Fibroblast of skin of right biceps (primary cell): ENCODE measurements at places on chromosomes 12 and 14.

GRCh38 chr14:80428171-80428570 is 216.9 kb upstream of the DIO2 start:
- peak; percentile 60 for DNase-seq

DNA sequence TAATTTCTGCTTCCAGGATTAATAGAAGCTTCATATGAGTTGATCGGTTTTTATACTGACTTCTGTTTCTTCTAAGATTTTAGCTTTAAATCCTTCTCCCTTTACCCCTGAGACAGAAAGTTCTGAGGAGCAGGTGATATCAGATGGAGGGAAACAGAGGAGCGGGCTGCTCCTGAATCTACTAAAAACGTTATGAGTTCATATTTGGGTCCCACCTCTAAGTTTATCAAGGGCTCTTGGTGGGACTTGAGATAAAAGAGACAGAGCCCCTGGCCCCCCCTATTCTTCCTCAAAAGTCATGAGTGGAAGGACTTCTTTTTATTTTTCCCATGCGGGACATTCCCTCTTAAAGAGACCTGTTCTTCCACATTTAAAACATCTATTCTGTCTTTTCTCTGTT is 23.8 kb downstream of the CLEC2A start:
- DNase-seq = no peak

DNA sequence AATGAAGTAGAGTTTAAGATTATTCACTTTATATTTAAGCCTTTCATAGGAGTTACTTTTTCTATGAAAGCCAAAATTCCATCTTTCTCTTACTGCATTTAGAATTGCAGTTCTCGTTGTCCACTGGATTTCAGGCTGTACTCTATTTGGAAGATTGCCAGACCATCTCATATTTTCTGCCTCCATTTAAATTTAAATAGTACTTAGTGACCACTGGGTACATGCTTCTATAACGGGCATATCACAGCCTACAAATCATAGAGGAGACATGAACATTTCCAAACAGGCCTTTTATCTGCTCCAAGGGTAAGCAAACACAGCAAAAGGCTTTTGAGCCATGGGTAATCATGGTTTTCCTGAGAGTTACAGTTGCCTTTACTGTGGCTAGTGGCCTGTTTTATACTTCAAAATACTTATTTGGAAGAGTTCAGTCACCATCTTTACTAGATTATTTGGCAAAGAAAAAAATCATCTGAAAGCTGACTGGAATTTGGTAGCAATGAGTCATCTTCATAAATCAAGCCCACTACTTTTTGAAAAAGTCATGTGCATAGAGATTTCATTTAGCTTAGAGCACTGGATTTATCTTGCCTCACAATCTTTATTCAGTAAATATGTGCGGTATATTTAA is 15.7 kb downstream of the ANO6 start:
- DNase-seq = peak; percentile 88

- no peak for DNase-seq
These were observed 6.9 kb upstream of the SMARCD1 start for GRCh38 chr12:50078281-50078680.

- DNase-seq = no peak
These were observed 72.4 kb downstream of the ADGRD1 start for GRCh38 chr12:131025939-131026702.

DNA sequence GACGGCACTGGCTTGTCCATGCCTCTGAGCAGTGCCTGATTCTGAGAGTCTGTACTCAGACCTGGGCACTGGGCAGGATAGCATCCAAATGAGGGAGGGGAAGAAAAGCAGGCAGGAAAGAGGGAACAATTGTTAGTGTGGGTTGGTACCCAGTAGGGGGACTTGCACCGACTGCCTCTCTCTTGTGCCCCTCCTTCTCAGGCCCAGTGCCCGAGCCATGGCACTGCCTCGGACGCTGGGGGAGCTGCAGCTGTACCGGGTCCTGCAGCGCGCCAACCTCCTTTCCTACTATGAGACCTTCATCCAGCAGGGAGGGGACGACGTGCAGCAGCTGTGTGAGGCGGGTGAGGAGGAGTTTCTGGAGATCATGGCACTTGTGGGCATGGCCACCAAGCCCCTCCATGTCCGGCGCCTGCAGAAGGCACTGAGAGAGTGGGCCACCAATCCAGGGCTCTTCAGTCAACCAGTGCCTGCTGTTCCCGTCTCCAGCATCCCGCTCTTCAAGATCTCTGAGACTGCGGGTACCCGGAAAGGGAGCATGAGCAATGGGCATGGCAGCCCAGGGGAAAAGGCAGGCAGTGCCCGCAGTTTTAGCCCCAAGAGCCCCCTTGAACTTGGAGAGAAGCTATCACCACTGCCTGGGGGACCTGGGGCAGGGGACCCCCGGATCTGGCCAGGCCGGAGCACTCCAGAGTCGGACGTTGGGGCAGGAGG is 2.2 kb downstream of the NAB2 start:
- no peak for DNase-seq

GRCh38 chr14:103443111-103443510 is 57.9 kb downstream of the MARK3 start:
- DNase-seq = no peak

DNA sequence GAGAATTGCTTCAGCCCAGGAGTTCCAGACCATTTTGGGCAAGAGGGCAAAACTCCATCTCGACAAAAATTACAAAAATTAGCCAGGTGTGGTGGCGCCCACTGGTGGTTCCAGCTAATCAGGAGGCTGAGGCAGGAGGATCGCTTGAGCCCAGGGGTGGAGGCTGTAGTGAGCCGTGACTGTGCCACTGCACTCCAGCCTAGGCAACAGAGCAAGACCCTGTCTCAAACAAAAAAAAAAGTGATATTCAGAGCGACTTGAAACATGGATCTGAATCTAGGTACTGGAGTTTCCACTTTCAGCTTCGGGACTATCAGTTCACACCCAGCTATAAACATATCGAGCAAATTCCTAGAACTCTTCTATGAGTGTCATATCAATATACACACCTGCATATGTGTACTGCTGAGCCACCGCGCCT is 16.3 kb upstream of the RNF34 start:
- DNase-seq = no peak

DNA sequence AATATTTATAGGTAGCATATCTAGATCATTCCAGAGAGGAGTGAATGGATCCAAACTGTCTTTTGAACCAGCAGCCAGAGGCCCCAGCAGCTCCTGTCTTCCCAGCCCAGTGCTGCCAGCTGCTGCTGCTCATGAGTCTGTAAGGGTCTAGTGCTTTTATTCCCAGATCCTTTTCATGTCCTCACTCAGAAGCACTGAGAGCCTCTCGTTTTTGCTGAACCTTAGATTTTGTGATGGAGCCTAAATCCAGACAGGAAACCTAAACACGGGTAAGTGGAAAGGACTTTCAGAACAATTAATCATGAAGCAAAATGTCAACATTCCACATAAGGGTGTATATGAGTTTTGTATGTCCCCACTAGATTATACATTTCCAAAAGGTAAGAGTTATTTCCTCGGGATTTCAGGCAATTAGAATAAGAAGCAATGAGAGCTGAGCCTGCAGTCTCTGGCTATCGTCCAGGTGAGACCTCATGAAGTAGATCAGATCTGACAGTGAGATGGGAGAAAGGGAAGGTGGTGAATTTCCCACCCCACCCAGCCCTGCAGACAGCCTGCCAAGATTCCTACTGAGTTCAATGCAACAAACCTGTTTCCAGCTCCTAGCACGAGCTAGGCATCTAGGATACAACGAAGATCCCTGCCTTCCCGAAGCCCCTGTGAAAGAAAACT is 84.4 kb downstream of the NINJ2 start:
- DNase-seq = no peak

GRCh38 chr12:69022674-69023073 is 89.7 kb upstream of the CPM start:
- peak; percentile 32 for DNase-seq

- peak; percentile 6 for DNase-seq
These were observed 49.9 kb downstream of the PRICKLE1 start for GRCh38 chr12:42539696-42540095.

- DNase-seq = peak; percentile 89
These were observed 20.6 kb downstream of the MAPK1IP1L start for GRCh38 chr14:55071870-55072640.

DNA sequence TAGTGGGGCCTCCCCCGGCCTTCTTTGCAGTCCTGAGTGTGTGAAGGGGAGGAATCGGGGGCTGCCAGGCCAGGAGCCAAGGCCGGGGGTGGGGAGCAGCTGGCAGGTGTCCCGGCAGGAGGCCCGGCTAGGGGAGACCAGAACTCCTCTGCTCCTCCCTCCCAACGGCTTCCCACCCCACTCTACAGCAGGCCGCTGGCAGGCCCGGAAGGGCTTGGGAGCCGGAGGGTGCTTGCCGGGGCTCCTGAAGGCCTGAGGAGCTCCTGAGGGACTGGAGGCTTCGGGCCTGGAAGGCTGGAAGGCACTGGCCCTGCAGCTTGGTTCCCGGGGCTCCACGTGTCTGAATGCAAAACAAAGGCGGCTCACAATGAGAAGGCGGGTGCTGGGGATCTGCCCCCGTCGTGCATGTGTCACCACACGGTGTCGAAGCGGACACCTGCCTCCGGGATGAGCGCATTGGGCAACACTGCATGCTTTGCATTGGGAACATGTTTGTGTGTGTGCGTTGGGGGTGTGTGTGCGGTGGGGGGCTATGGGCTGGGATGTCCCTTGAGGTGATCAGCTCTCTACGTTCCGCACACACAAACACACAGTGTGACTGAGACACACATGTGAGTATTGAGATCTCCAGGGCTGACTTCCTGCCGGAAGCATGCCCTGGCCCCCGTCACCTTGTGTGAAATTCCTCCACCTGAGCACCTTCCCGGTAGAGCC is 30.9 kb upstream of the ANKRD9 start:
- DNase-seq = peak; percentile 51

DNA sequence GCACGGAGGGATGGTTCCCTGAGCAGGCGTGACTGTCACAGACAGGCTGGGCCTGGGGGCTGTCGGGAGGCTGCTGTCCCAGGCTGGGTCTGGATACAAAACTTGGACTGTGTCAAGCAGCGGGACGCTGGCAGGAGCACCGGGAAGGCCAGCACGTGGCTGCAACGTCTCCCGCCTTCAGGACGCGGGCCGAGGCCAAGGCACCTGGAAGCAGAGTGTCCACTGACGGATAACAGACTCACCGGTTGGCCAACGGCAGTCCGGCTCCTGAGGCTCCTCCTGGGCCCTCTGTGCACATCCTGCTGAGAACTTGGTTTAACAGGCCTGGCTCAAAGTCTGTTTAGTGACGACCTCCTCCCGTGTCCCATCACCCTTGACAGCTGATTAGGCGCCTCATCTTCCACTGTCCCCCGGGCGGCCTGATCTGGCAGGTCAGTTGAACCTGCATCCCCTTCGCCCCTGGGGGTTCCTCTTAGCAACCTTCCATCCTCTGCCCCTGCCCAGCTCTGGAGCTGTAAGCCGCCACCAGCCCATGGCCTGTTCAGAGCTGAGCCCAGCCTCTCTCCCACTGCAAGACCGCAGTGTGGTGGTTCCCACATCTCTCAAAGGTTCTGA is 2.5 kb downstream of the XRCC3 start:
- no peak for DNase-seq

- DNase-seq = no peak
These were observed 45.1 kb downstream of the SSH1 start for GRCh38 chr12:108812324-108812723.

- no peak for DNase-seq
These were observed 54.8 kb downstream of the PPFIBP1 start for GRCh38 chr12:27578689-27579372.

DNA sequence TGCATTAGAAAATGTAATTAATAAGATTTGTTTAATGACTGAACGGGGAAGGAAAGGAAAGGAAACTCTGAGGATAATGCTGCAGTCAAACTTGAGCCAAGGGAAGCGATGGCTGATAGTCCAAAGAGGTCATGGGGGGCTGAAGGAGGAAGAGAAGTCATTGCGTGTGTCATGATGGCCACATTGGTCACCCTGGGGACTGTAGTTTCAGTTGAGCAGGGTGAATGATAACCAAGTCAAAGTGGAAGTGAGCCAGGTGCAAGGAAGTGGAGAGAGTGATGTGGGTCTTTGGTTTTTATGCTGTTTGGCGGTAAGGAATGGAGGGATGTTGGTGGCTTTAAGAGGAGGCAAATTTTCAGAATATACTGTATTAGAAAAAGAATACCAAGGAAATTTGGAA is 21.6 kb downstream of the C12orf75 start:
- DNase-seq = no peak

GRCh38 chr14:25953532-25954139 is 644.2 kb downstream of the NOVA1 start:
- DNase-seq = peak; percentile 86
